Effector memory CD8-positive, alpha-beta T cell (primary cell): ENCODE measurements at places on chromosomes 5 and 9.

DNA sequence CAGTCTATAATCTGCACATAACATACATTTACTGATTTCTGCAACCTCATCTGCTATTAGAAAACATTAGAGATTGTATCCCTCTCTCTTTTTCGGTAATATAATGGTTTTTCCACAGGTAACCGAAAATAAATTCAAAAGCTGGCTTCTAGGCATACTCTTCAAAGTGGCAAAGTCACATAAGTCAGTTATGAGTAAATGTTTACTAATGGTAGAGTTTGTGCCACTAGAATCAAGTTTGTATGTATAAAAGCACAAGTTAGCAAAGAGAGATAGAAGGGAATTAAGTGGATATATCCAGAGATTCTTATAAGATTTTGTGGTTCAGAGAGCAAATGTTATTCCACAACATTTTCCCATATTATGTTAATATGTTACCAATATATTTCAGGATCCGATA lies 86.9 kb downstream of the MYO10 start:
- no peak for DNase-seq

- DNase-seq: no peak
These were observed 53.9 kb upstream of the UBAC1 start for GRCh38 chr9:136014924-136015633.

- DNase-seq: no peak
These were observed 261.6 kb downstream of the ARRDC3 start for GRCh38 chr5:91121347-91121993.

DNA sequence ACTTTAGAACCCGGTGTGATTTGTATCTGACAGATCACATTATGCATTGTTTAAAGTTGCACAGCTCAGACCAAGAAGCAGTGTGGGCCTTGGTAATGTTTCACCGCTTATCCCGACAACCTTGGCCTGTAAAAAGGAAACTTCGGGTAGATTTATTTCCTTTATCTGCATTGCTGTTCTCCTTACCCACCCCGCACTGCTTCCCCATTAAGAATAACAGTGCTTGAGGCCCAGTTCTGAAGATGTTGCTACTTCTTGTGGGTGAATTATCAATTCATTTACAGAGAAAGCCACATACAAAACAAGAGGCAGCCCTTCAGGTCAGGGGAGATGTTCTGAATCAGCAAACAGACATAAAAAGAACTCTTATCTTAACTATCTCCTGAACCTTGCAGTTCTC lies 8.4 kb downstream of the SMARCA2 start:
- DNase-seq: no peak

GRCh38 chr9:81628897-81629296 lies 60.5 kb downstream of the TLE1 start:
- no peak for DNase-seq

GRCh38 chr5:59722874-59723273 lies 170.7 kb downstream of the PDE4D start:
- DNase-seq: no peak

DNA sequence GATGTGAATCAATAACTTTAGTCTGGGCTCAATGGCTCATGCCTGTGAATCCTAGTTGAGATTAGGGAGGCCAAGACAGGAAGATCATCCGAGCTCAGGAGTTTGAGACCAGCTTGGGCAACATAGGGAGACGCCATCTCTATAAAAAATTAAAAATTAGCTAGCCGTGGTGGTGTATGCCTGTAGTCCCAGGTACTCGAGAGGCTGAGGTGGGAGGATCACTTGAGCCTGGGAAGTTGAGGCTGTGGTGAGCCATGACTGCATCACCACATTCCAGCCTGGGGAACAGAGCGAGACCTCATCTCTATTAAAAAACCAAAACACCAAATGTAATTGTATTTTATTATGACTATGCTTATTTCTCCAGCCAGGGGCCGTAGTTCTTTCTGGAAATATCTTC lies 69.6 kb upstream of the NR5A1 start:
- DNase-seq: no peak

- DNase-seq: no peak
These were observed 171.0 kb upstream of the OTULINL start for GRCh38 chr5:14410394-14411201.

DNA sequence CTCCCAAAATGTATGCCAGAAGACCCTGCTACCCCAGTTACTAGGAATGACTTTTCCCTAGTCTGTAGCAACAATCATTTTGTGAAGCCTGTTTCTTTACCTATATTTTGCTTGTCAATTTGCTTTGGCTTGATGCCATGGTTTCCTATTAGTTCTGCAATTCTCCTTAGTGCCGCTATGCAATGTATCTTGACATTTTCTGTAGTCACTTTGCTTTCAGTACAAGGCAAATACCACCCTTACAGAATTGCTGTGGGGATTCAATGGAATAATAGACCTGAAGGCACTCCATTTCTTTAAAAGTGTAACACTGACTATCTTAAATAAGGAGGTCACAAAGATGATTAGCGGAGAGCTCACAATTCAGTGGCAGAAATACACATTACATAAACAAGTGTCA lies 291.1 kb downstream of the NR2F1-AS1 start:
- DNase-seq: no peak

DNA sequence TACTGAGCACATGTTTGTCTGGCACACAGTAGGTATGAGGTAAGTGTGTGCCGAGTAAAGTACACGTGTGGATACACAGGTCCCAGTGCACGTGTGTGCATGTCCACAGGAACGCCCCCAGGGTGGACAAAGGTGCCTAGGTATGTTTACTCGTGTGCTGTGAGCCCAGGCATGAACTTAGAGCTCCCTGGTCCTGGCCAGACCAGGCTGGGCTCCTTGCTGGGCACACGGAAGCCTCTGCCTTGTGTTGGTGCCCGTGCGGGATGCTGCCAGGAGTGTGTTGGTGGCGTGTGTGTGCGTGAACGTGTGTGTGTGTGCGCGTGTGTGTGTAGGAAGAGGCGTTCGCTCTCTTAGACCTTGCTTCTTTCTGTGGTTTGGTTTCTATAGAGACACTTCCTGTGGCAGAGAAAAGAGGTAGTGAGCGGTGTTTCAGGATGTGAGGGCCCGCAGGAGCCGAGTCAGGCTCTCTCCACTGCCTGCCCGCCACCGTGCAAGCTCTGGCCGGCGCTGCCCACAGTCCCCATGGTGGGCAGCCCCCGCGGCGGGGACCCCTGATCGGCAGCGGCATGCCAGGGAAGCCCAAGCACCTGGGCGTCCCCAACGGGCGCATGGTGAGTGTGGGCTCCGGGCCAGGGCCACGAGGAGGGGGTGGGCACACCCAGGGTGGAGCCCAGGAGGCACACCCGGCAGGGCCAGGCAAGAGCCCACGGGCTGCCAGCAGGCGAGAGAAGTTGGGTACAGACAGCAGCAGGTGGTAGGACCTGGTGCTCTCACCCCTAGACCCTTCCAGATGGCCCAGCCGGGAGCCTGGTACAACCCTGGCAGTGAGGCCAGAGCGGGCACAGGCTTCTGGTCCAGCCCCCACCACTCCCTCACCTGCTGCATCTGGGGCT lies at the start of gene RGS14:
Gene RGS14, plus strand, starts transcription at position 466 of the 893 bp plus-strand sequence. Its CDS starts 101 bp downstream, at position 567.
- DNase-seq: peak; percentile 58

- no peak for DNase-seq
These were observed 320.4 kb downstream of the DRD1 start for GRCh38 chr5:175123542-175123941.

DNA sequence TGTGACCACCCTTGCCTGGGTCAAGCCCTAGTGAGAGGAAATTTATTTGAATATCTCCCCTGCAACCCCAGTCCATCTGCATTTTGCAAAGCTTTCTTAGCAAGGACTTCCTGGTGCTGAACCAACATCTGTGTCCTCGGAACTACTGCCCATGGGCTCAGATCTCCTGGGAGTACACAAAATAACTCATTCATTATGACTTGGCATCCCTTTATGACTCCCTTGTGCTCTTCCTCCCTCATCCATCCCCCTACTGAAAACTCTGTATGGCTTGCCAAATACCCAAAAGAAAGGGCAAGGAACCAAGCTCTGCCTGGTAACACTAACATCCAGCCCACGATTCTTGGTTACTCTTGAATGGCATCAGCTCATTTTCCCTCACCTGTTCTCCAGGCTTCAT lies 368.5 kb downstream of the NTRK2 start:
- DNase-seq: no peak

DNA sequence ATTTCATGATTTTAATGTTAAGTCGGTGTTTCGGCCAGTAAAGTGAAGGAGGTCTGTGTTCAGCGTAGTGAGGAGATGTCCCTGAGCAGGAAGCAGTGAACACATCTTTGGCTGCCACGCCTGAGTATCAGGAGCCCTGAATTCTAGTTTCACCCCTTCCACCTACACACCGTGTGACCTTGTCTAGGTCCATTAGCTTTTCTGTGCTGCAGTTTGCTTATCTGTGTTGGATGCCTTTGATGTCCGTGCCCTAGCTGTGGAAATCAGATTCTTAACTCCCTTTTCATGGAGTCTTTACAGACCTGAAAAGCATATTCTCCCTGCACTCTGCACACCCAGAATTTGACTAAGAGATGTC lies 601 bp downstream of the FBXO38 start:
- DNase-seq: no peak

DNA sequence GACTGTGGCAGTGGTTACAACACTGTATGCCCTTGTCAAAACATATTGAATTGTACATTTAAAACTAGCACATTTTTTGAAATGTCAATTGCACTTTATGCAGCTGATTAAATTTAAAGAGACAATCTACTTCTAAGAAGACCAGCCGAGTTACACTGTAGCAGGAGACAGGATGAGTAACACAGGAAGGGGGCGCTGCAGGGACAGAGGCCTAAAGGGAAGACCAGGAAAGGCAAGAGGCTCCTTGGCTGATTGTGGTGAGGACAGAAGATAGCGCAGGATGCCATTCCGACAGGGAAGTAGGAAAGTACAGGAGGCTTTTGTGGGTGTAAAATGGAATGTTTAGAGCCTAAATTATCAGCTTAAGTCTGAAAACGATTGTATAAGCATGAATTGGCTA lies 28.2 kb upstream of the PPP2R2B start:
- no peak for DNase-seq

- no peak for DNase-seq
These were observed 96.6 kb downstream of the NLN start for GRCh38 chr5:65818592-65818991.

GRCh38 chr5:103464835-103465484 lies 97.6 kb downstream of the NUDT12 start:
- DNase-seq: no peak

DNA sequence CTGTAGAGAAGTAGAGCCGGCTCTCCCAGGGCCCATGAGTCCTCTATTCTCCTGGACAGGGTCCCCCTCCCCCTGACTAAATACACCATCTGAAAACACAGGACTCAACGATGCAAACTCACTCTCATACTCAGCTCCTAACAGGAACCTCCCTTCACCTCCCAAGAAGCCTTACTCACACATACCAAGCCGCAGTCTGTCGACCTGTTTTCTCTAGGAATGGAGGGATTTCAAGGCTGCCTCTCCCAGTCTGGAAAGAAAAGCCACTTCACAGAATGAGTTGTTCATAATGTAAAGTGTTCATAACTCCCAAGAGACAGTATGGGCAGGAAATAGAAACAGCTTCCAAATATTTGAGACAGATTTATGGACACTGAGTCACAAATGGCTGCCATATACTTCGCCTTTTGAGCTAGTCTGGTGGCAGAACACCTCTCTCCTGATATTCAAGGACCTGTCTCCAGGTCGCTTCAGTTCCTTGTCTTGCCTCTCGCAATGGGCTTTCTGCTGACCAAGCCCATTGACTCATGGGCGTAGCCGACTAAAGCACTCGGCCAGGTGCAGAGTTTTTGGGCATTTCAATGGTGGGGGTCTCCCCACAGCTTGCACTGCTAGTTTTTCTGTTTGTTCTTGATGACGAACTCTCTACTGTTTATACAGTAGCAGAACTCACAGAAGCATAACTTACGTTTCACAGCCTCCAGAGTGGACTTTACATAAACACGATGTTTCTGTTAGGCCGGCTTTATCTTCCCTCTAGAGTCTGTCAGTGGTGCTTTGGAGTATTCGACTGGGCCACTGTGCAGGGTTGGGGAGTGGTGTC lies 25.0 kb upstream of the IL17B start:
- no peak for DNase-seq

GRCh38 chr9:102497709-102498108 lies 497.4 kb upstream of the CYLC2 start:
- DNase-seq: no peak

DNA sequence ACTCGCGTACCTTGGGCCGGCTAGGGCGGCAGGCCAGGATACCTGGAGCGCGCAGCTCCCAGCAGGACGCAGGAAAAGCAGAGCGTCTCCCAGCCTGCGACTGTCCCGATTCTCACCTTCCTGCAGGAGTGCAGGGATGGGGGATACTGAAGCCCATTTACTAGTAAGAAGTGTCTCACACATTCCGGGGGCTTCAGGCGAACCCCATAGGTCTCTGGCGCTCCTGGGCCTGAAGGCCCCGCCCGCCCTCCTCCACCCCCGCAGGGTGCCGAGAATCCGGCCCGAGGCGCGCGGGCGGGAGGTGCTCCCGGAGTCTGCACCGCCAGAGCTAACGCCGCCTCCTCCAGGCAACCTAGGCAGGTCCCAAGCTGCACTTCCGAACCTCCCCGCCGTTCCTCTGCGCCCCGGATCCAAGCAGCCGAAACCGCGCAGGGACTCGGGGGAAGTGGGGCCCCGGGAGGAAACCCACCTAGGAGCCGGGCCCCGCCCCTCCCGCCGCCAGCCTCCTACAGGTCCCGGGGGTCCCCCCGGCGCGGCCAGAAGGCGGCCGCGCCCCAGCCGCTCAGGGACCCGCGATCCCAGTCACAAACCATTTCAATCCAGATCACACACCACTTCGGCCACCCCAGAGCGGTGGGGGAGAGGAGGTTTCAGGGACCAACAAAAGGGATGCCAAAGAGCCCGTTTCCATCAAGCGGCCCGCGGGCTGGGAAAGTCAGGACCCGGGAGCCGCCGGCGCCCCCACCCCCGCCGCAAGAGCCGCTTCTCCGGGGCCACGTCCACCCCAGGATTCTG lies 1.2 kb downstream of the ROR2 start:
- peak; percentile 10 for DNase-seq
